Sigmoid colon (tissue), 7 donors: ENCODE measurements at places on chromosomes 16 and 17. TPM values are rescaled to one million over a fixed set of nuclear protein-coding genes. Genes with fewer than 3 reads are reported as not detected.

The RFWD3 gene
- 9.7 TPM for total RNA-seq

DNA sequence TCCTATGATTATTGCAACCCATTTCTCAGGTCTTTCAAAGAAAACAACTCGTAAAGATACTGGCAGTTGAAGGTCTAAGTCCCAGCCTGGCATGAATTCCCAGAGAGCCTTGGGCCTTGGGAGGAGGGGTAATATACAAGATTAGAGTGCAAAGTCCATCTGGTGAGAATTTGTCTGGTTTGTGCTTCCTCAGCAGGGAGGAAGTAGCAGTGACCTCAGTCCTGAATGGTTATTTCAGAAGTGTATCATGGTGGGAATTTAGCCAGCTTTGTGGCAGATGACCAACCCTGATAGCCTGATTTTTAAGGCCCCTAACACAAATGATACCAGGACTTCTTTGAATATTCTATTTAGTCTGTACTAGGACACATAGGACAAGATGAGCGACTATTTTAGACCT lies 151.2 kb upstream of the TBX2 start:
- DNase-seq = no peak
- H3K4me1 ChIP-seq = no peaks in the 10 kb centered on the region
- H3K4me3 ChIP-seq = no peak overlapping the region
- H3K36me3 ChIP-seq = no peaks in the 10 kb centered on the region
- no peaks in the 10 kb centered on the region for H3K27me3 ChIP-seq

The CCDC92B gene
- 0.14 TPM for total RNA-seq

- no peaks in the 10 kb centered on the region for H3K4me1 ChIP-seq
- no peaks in the 10 kb centered on the region for H3K27me3 ChIP-seq
- DNase-seq = no peak
These were observed 13.6 kb downstream of the CHD9 start for GRCh38 chr16:53068423-53068833.
